Eye (tissue), 1 donor: ENCODE measurements at places on chromosomes 1 and 21.

- no peak for DNase-seq
These were observed 154.3 kb downstream of the MAST2 start for GRCh38 chr1:45957684-45958083.

DNA sequence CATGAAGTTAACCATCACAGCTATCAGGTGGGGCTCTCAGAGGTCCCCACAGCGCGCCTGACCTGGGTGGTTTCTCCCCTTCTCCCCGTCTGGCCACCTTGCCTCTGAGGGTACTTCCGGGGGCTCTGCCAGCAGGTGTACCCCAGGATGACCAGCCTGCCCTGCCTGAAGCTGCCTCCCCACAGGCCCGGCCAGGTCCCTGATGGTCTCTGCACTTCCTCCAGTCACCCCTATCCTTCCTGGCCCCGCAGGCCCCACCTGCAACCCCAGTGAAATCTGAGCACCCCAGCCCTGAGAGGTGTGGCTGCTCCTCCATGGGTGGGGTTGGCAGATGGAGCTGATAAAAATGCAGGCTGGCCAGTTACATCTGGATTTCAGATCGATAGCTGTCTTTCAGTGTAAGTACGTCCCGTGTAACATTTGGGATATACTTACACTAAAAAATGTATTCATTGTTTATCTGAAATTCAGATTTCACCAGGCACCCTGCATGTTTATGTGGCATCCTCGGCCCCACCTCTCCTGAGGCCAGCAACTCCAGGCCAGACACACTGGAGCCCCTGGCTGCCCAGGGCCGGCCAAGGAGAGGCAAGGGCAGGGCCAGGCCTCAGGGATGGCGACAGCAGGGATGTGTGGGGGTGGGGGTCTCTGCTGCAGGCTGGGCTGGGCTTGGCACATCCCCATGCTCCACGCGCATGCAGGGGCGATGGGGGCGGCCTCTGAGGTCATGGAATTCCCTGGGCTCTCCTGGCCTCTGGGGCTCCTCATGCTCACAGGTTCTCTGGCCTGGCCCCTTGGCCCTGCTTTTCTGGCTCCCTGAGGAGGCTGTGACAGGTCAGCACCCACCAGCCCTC, 25.1 kb downstream of the LRRC3 start:
- DNase-seq, result no peak

GRCh38 chr1:231861541-231862481, 235.2 kb downstream of the DISC1 start:
- no peak for DNase-seq

- DNase-seq, result no peak
These were observed 19.2 kb downstream of the SLC9A1 start for GRCh38 chr1:27135541-27136235.

DNA sequence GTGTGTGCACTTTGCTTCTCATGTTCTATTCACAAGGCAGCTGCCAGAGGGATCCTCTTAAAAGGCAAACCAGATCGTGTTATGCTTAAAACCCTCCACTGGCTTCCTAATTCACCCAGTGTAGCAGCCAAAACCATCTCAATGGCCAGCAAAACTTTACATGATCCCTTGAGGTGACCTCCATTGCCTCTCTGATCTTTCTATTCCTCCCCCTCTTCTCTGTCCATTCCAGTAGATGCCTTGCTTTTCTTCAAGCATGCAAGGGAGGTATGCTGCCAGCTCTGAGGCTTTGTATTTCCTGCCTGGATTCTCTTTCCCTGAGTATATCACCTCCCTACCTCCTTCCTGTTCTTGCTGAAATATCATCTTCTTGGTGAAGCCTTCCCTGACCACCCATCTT, 93.2 kb upstream of the KCNK2 start:
- no peak for DNase-seq

- no peak for DNase-seq
These were observed 20.0 kb upstream of the RD3 start for GRCh38 chr1:211511947-211512346.

GRCh38 chr1:247216261-247216660, 39.6 kb upstream of the VN1R5 start:
- DNase-seq, result no peak
